ENCODE measurements at places on chromosomes 2 and 18.

DNA sequence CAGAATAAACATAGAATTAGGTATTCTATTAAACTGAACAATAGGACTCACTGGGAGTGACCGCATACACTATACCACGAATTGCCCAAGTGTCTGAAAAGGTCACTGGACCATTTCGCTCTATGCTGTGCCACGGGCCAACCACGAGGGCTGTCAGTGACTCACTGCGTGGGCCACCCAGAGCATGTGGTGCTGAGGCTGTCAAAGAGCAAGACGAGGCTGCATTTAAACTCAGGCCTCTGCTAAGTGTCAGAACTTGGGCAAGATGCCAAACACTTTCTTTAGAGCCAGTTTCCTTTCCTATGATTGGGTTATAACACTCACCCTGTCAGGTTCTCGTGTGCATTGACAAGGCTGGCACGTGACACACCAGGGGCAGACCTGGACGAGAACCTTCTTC lies 97.5 kb downstream of the SH3YL1 start:
- DNase-seq: no peak

GRCh38 chr2:138084206-138084605 lies 119.9 kb downstream of the HNMT start:
- DNase-seq: no peak

DNA sequence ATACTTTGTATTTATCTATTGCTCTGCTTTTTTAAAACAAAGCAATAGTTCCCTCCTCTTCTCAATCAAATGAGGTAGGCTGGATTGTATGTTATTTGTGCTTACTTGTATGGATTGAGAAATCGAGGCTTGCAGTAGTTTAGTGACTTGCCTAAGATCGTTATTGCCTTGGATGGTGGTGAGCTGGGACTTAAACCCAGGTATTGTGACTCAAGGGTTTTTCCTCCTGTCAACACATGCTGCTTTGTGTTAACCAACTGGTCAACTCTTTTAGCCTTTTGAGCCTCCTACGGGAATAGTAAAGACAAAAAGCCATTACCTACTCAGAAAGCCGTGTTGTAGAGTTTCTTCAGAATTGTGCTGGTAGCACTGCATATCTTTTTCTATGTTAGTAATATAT lies 95.2 kb upstream of the THUMPD2 start:
- DNase-seq: no peak

DNA sequence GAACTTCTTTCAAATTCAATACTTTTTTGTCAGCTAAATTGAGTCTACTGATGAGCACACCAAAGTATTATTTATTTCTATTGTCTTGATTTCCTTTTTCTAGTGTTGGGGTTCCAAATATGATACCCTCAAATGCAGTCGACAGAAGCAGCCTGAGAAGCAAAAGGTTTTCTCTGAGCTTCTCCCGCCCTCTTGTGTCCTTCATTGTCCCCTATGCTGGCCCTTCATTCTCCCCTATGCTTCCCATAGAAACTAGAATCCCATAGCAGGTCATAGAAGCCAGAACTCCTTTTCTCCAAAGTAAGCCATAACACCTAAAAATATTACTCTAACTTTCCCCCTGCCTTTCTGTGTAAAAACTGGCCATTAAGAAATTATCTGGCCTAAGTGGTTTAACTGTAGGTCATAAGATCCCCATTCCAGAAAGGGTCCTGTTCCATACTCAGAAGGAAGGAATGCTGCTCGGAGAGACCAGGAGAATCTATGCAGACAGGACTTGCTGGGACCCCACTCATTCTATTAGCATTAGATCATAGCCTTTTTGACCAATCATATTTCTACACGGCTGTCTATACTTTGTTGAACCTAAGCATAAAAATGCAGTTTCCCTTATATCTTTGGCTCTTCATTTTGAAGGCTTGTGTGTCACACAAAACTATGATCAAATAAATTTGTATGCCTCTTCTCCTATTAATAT lies 764.6 kb upstream of the PKDCC start:
- no peak for DNase-seq

DNA sequence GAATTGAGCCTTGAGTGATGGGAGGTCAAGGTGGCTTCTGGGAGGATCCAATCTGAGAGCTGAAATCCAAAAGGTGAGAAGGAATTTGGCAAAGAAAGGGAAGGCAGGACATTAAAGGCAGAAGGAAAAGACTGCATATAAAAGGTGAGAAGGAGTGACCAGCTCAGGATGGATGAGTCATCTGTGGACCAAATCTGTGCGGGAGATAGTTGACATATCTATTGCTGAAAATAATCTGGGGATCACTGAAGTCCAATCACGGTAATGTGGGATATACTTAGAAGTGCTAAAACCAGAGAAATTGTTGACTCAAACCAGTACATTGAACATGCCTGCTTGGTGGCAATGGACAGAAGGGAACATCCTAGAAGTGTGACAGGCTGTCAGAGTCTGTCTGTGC lies 8.0 kb upstream of the PTPN4 start:
- DNase-seq: no peak

GRCh38 chr2:10172033-10172871 lies 49.7 kb downstream of the RRM2 start:
- DNase-seq: no peak

DNA sequence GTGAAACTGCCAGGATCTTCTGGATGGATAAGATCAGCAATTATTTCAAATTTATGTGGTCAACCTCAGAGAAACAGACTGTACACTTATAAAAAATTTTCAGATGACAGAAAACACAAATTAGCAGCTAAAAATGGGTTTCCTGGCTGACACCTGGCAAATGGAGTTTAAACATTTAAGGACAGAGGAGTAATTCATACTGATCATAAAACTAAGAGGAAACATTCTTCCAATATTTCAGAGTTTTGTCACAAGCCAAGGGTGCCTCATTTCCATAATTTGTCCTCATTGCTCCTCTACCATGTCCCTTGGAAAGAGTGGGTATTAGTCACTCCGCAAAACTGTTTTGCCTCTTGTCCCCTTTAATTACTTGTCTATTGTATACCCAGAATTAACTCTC lies 70.2 kb downstream of the TMEFF2 start:
- no peak for DNase-seq

GRCh38 chr2:48147719-48148118 lies 241.4 kb upstream of the FBXO11 start:
- no peak for DNase-seq

- DNase-seq: no peak
Observed at GRCh38 chr2:136024616-136025015, 39.2 kb upstream of the DARS1 start.

DNA sequence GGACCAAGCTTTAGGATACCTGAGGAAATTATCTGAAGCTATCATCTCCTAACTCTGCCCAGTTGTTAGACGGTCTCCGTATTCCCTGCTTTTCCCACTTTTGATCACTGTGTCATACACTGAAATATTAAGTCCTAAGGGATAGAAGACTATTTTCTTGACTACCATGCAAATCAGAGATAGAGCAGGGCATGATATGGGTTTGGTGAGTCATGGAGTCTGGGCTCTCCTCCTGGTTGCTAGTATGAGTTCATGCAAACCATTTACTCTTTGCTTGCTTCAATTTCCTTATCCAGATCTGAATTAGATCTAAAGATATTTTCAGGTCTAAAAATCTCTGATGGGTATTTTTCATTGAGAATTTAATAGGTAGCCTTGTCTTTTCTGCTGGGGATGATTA lies 55.0 kb downstream of the EHBP1 start:
- DNase-seq: no peak

- DNase-seq: no peak
Observed at GRCh38 chr2:182020286-182021070, 34.8 kb downstream of the PPP1R1C start.

DNA sequence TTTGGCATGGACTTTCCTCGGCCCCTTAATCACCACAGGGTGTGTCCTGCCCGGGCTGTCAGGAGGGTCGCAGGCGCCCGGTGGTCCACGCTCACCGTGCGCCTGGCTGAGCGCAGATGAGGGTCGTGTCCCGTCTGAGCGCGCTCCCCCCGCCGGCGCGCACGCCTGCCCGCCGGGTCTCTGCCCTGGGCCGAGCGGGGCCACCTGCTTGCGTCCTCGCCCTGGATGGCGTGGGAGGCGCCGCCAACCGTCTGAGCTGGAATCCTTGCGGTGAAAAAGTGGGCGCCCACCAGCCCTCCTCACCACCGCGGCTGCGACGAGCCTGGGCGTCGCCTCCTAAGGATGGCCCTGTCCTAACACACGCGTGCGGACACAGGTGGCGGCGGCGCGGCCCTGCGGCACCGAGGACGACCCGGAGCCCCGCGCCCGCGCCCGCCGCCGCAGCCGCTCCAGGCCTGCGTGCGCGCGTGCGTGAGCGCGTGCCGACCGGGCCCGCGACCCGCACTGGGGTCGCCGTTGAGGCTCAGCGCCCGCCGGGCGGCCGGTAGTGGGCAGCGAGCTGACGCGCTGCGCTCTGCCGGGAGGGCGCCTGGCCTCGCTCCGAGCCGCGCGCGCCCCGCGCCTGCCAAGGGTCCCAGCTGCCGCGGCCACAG lies 126.6 kb downstream of the ARHGEF4 start:
- no peak for DNase-seq

DNA sequence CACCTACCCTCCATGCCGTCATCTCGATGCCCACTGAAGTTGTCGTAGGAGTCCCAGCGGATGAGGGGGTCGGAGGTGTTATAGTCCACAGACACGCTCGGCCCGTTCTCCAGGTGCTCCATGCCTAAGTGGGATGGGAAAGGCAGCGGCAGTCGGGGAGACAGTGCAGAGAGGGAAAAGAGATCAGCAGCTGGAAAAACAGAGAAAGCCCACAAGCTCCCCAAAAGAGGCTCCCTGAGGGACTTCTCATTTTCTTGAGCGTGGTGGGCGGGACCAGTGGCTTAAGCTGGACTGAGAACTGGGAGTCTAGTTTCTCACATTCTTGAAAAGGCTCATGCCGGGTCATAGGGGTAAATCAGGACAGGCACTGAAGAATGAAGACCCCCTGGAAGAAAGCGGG lies 121.9 kb downstream of the TNS1 start:
- no peak for DNase-seq

- no peak for DNase-seq
Observed at GRCh38 chr2:72757177-72757775, 68.6 kb downstream of the EXOC6B start.

GRCh38 chr2:112772322-112772721 lies 7.9 kb upstream of the CKAP2L start:
- no peak for DNase-seq

DNA sequence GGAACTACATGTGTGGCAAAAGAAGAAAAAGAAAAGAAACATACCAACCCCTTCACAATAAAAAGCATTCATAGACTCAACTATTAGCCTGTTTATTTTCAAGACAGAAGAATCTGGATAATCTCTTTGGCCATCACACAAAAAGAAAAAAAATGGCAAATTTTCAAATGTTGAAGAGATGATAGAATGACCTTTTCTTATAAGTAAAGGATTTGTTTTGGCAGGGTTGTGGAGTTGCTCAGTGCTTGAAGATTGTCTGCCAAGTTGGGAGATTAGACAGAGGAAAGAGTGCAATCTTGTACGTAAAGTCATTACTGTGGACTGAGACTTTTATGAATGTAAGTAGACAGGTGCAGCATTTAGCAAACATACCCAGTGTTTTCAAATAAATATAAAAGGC lies 18.5 kb upstream of the FAM171B start:
- no peak for DNase-seq

- DNase-seq: no peak
Observed at GRCh38 chr2:136101042-136101441, 16.9 kb downstream of the CXCR4 start.

GRCh38 chr2:9430316-9431293 lies 7.2 kb downstream of the CPSF3 start:
- DNase-seq: no peak

DNA sequence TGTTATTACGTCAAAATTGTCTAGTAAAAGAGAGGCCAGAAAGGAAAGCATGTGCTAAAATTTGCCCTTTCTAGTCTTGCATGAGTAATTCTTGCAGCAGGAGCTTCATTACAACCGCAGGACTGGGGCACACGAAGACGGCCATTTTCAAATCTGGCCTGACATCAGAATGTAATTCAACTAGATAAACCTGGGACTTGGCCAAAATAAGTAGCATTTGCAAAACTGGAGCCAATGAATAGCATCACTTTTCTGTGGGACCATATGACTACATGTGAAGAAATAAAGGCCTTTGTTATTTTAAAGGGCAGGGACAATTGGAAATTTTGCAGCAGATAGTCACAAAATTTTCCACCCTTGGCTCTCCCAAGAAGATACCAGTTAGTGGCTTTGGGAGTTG lies 3.0 kb upstream of the FZD7 start:
- DNase-seq: no peak

GRCh38 chr2:27871802-27872201 lies 18.4 kb downstream of the RBKS start:
- no peak for DNase-seq

- DNase-seq: no peak
Observed at GRCh38 chr2:106353676-106354075, 114.5 kb downstream of the RGPD3 start.
